ENCODE measurements at places on chromosomes 7 and 10. TPM values are rescaled to one million over a fixed set of nuclear protein-coding genes. Genes with fewer than 3 reads are reported as not detected.

EGR2 gene
- total RNA-seq: 1.0 TPM

DNA sequence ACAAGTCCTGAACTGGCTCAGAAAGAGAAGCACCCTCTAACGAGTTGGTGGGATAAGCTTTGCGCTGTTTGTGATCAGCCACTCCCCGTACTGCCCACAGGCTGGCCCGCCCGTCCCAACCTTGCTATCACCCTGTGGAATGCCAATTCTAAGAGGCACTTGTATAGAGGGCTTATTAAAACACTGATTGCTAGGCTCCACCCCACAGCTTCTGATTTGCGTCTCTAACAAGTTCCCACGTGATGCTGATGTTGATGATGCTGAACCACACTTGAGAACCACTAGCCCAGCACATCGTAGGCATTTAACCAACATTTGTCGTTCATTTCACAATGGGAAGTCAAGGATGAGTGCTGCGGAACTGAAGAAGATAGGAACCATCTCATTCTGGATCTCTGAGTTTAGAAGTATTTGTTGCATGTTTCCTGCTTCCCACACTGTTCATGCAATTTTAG, 12.7 kb upstream of the GSAP start:
- DNase-seq: no peak

- DNase-seq: no peak
Measured at GRCh38 chr7:19747740-19748339, 25.6 kb downstream of the TMEM196 start.

DNA sequence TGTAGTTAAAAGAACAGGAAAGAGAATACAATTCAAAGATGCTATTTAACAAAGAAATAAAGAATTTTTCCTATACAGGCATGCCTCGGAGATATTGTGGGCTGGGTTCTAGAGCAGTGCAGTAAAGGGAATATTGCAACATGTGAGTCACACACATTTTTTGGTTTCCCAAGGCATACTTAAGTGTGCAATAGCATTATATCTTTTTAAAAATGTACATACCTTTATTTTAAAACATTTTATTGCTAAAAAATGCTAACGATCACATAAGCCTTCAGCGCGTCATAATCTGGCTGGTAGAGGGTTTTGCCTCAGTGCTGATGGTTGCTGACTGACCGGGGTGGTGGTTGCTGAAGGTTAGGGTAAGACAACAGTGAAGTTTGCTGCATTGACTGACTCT, 54.4 kb downstream of the ESYT2 start:
- no peak for DNase-seq

GRCh38 chr7:89813081-89813480, 341.2 kb upstream of the STEAP1 start:
- DNase-seq: no peak

DNA sequence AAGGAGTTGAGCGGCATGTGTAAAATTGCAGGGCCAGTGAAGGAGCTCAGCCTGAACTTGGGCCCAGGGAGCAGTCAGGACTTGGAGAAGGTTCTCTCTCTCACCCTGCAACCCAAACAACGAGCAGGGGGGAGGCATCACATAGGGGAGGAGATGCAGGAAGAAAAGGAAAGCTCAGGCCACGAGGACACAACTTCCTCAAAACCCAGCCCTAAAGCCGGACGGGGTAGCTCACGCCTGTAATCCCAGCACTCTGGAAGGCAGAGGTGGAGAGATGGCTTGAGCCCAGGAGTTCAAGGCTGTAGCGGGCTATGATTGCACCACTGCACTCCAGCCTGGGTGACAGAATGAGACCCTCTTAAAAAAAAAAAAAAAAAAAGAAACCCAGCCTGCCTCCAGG, 629.1 kb downstream of the PARD3 start:
- no peak for DNase-seq

DNA sequence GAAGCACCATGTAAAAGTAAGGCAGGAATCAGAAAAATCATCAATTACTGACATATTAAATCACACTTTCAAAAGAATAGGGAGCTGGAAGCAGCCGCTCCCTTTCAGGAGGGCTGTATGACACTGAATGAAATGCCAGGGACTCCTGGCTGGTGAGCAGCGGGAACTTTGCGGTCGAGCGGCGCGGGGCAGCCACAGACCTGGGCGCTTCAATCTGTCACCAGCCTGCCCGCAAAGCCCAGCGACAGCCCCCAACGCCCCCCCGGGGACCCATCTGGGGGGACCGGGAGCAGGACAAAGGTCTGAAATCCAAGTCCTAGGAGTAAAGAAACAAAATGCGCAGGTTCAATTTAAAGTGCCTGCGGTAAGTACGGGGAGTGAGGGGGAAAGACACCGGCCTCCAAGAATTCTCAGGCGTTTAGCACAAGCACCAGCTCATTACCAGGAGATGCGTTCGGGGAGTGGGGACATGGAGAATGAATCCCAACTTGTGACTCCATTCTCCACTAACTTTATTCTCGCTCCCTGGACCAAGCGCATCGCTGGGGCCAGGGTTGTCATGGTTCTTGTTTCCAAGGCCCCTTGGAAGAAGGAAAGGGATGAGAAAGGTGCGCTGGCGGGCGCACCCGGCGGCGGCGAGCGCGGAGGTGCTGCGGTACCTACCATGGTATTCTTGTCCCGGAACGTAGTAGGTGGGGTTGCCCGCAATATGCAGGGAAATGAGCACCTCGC, 824 bp downstream of the RELN start:
- DNase-seq: no peak

- DNase-seq: no peak
Measured at GRCh38 chr10:108782411-108782810, 1140.9 kb downstream of the XPNPEP1 start.

- no peak for DNase-seq
Measured at GRCh38 chr7:41874201-41874785, 171.4 kb upstream of the INHBA start.

- DNase-seq: no peak
Measured at GRCh38 chr10:36612436-36612835, 513.0 kb upstream of the ANKRD30A start.

DNA sequence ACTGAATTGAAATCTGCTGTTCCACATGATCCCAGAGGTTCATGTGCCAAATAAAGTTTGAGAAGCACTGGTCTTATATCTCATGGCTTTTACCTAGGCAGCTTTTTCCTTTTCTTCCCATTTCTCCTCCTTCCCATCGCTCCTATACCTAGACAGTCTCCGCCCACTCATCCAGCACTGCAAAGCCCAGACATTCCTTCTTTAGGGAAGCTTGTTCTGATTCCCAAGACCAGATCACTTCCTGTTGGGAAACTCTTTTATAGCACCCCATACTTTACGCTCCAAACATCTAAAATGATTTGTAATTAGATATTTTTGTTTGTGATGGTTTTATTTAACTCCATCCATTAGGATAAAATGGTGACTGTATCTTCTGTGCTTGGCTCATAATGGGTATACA, 75.9 kb downstream of the BMPER start:
- DNase-seq: no peak

DNA sequence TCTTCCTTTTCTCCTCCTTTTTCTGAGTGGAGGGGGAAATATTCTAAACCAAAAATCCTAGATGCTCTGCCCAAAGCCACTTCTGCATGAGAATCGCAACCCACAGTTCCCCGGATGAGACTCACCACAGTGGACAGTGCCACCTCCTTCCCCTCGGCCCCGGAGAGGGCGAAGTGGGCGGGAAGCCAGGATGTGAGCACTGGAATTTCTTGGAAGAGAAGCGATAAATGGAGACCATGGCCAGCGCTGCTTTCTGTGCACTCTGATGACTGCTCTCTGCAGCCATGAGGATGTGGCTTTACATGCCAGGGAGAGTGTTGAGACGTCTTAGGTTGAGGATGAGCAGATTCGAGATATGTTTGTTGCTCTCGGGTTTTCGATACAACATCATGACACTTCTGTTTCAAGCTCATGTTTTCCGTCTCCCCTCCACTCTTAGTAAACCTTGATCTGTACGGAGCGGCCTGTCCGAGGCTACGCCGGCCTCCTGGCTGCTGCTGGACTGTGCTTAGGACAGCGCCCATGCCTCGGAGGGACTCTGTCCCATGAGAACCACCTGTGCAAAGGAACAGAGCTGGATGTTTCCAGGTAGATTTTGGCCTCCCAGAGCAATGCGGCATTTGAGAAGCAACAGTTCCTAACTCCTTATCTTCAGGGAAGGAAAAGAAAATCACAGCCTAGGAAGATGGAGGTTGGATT, 414.6 kb upstream of the FOXK1 start:
- DNase-seq: no peak

DNA sequence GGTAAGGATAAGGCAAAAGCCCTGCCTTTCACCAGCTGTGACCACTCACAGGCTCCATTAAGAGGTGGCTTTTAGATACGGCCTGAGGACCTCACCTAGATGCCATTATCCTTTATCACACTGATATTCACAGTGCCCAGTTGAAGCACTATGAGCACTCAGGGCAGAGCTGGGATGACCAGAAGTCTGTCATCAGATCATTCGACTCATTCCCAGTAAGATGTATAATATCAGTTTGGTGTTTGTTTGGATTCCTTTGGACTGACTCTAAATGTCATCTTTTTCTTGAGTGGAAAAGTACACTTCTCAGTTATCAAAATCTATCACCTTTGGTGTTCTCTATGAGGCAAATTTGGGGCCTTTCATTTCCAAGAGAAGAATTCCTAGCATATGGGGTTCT, 18.7 kb downstream of the CCDC136 start:
- DNase-seq: no peak

Data from Right ventricle myocardium inferior (tissue), 1 donor.